ENCODE measurements at places on chromosomes 11 and 22.

DNA sequence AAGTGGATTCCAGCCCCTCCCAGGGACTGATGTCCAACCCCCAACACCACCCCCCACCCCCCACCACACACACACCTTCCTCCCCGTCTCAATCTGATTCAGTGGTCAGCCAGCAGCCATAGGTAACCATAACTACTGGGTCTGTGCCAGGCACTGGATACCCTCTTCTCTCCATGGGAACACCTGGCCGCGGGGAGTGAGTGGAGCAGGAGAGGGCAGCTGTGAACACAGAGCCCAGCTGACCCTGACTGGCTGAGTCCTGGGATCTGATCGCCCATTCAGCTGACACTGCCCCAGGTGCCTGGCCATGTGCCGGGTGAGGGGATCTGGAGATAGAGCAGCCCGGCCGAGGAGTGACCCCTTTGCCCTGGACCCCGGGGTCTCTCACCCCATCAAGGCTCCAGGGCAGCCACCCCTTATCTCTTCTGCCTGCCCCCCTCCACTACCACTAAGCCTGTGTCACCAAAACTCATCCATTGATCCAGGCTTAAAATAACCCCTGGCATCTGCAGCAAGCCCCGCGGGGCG, 2.6 kb upstream of the SHISA8 start:
- DNase-seq = no peak

DNA sequence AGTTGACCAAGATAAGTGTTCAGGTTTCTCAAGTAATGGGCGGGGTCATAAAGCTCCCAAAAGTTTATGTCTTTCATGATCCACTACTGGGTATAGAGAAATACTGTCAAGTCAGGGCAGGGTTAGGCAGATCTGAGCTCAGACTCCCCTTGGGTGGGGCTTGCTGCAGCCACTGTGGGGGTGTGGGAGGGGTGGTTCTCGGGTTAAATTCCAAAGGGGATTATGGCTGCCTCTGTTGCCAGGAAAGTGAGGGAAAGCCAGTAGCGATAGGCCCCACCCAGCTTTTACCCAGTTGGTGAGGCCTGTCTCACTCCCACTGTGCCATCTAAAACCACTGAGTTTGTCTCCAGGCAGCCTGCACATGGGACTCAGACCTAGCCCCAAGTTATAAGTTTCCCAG, 37.8 kb downstream of the DLG2 start:
- DNase-seq = no peak

GRCh38 chr22:49010901-49011300, 816.8 kb downstream of the BRD1 start:
- DNase-seq = no peak

DNA sequence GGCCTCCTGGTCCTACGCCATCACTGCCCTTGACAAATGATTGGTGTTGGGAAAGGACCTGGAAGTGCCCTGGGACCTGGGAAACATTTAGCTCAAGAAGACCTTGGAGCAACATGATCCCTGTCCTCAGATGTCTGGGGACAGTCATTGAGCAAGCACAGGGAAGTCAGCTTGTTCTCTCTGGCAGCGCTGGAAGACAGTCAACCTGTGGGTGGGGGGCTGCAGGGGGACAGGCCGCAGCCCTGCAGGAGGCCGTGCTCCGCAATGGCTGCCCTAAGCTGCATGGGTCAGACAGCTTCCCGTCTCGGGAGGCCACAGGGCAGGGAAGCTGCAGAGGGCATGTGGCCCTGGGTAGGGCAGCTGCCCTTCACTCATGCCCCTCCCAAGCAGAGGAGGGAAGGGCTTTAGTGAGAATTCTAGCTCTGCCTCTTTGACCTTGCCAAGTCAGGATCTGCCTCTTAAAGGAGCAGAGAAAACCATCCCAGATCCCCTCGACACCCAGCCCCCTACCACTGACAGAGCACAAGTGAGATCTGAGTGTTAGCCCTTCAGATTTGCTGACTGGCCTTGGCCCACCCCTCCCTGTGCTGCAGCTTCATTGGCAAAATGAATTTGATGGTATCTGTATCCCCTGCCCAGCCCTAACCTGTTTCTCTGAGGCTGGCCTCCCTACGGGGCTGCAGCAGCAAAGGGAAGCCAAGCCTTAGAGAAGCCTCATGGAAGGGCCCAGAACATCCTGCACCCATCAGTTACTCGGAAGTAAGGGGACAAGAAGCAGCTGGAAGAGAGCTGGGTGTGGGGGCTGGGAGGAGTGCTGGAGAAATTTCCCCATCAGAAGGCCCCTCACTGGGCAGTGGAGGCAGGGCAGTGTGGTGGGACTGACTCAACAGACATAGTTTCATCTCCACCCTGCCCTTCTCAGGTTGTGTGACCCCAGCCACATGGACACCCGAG, 6.2 kb upstream of the SREBF2 start:
- no peak for DNase-seq

DNA sequence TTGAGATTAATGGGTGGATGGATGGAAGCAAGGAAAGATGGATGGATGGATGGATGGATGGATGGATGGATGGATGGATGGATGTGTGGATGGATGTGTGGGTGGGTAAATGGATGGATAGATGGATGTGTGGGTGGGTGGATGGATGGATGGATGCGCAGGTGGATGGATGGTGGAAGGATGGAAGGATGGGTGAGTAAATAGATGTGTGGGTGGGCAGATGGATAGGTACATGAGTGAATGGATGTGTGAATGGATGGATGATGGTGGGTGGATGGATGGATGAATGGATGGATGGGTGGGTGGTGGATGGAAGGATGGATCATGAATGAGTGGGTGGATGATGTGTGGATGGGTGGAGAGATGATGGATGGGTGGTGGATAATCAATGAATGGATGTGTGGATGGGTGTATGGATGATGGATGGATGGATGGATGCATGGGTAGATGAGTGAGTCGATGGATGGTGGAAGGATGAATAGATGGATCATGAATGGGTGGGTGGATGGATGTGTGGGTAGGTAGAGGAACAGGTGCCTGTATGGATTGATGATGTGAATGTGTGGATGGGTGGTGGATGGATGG, 375.2 kb downstream of the BRD1 start:
- no peak for DNase-seq

DNA sequence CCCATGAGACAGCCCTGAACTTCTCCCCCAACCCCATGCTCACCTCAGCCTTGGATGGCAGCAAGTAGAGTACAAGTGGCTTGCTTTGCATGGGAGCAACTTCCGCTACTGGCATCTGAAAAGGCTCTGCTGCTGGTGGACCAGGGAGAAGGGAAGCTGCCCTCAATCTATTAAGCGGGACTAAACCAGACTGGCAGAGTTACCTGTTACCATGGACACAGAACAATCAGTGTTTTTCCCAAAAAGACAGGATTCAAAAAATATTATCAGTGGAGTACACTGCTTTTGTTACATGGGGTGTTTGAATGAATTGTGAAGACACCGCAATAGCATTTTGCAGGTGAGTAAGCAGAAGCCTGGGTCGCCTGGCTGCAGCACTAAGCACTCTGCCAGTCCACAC, 631.4 kb upstream of the B3GAT1 start:
- DNase-seq = no peak
